Mammary epithelial cell (primary cell): ENCODE measurements at places on chromosomes 5 and 9. TPM values are rescaled to one million over a fixed set of nuclear protein-coding genes. Genes with fewer than 3 reads are reported as not detected.

DNA sequence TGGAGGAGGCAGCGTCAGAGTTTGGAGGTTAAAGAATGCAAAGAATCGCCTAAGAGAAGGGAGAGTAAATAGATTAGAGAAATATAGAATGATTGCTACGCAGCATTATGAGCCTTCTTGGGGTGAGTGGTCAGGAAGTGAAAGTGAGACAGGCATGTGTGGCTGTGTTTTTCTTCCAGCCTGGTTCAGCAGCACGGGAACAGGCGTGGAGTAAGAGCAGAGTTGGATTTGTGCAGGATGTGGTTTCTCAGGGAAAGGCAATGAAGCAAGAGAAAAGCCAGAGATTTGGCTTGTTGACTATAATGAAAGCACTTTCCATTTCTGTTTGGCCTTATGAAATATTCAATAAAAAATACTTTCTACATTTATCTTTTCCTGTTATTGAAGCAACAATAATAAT lies 34.3 kb upstream of the FRMD3 start:
- DNase-seq: peak; percentile 24

DNA sequence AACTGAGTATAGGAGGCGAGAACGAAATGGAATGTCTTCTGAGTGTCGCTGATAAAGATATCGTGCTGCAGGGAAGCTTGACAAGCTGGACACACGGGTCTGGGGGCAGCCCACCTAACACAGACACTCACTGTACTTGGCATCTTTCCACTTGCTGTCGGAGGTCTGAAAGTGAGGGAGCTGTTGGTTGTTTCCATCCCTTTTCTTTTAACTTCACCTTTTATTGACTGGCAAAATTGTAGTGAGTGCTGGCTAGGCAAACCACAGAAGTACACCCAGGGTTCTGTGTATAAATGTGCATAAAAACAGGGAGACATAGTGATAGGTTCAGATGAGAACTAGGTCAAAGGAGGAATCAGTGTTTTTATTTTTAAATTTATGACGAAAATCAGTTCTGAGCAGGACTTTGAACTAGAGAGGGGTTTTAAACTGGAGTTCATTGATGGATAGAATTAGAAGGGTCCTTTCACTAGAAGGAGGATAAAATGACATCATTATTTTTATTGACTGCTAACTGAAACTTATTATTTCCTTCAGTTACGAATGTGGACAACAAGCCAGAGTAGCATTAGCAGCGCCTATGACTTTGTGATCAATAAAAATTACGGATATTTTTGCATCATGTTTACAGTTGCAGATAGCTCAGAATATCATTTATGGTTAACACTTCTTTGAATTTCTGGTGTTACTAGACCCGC lies 817 bp downstream of the GAPVD1 start:
- no peak for DNase-seq

GRCh38 chr5:147340941-147341340 lies 106.1 kb downstream of the STK32A start:
- no peak for DNase-seq

- peak; percentile 12 for DNase-seq
Observed at GRCh38 chr5:148125641-148126040, 42.7 kb upstream of the SPINK14 start.

GRCh38 chr5:50807661-50808060 lies 141.2 kb downstream of the PARP8 start:
- peak; percentile 90 for DNase-seq

- peak; percentile 73 for DNase-seq
Observed at GRCh38 chr9:35646153-35646532, 4.6 kb downstream of the SIT1 start.

DNA sequence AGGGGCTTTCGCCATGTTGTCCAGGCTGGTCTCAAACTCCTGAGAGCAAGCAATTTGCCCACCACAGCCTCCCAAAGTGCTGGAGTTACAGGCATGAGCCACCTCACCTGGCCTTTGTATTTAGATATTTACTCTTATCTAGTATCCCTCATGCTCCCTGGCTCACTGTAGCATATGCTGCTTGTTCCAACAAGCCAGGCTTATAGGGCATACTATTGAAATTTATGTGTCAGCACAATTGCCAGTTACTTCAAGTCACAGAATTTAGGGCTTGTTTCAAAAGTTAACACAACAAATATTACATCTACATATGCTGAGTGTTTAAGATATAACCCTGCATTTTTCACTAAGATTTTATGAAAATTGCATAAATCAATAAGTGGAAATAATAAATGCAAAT lies 469.2 kb upstream of the ZNF608 start:
- DNase-seq: peak; percentile 50

DNA sequence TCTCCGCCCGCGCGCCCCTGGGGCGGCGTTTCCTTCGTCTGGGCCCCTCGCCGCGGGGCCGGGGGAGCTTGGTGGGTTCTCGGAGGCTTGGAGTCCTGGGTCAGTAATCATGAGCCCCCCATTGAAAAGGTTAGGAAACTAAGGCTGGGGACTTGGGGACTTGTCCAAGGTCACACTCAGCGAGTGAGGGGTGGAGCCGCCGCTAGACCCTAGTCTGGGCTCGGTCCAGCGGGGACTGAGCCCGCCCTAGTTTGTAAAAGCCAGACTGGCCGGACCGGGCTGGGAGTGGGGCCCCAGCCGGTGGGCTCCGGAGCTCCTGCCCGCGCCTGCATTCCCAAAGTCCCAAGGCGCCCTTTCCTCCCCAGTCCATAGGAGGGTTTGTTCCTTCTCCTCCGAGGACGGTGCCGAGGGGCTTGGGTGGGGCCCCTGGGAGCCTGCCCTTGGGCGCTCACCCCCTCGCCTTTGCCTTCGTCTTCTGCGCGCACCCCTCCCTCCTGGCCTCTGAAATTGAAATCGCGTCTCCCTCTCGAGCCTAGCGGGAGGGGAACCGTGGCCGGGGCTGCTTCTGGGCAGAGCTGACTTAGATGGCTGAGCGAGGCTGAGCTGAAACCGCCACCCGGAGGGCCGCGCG lies 995 bp downstream of the OLFM1 start:
- no peak for DNase-seq

- DNase-seq: peak; percentile 60
Observed at GRCh38 chr5:95449460-95449859, 58.3 kb downstream of the FAM81B start.

GRCh38 chr5:100779669-100780375 lies 123.3 kb downstream of the ST8SIA4 start:
- DNase-seq: no peak

GRCh38 chr5:90307322-90307721 lies 102.2 kb downstream of the CETN3 start:
- DNase-seq: no peak

GRCh38 chr5:14547666-14548065 lies 33.9 kb upstream of the OTULINL start:
- no peak for DNase-seq

DNA sequence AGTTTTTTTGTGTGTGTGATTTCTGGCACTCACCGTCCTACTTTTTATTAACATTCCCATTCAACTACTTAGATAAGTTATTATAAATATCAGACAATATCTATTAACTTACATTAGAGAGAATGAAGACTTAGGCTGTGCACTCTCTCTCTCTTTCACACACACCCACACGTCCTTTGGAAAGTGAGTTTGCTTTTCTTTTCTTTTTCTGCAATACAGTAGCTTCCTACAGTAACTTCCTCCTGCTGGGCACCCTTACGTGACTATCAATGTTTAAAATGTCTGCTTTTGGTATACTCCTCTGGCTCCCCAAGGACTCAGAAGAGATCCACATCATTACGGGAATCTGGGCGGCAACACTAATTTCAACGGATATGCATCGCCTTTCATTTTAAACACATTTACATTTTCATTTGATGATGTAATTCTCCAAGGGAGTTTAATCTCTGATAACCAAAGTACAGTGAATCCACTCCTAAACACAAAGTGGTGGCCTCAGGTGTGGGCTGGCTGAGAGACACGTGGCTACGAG lies 179.5 kb downstream of the MAPKAP1 start:
- DNase-seq: no peak

GRCh38 chr5:68331192-68332079 lies 115.9 kb downstream of the PIK3R1 start:
- peak; percentile 61 for DNase-seq

- no peak for DNase-seq
Observed at GRCh38 chr5:132438917-132439316, 51.7 kb downstream of the IRF1 start.

GRCh38 chr5:173780235-173781234 lies 107.6 kb upstream of the CPEB4 start:
- no peak for DNase-seq

DNA sequence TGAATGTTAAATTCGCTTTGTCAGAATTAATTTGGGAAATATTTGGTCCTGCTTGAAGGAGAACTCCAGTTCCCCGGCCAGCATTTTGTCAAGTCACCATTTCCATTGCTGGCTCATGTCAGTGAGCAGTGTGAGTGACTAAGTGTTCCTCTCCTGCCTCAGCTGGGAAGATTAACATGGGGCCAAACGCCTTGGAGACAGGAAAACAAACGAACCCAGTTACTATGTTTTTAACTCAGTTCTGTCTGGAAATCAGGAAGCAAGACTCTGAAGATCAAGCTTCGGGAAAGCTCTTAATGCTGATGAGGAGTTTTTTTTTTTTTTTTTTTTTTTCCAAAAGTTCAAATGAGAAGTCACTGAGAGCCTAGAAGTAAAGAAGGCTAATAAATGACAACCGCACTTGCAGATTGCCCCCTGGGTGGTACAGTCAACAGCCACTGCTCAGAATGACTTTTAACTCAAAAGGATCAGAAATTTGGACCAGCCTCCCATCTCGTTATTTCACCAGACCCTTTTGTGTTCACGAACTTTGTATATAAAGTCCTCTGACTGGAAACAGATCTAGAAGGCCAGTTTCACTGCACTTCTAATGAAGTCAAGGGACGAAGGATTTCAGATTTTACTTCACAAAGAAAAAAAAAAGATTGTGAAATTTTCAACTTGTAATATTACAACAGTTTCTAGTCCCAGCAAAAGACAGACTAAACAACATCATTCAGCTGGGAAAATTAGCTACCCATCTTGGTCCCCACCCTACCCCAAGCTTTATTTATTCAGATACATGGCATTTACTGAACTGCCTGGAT lies 121.3 kb downstream of the LHFPL2 start:
- peak; percentile 89 for DNase-seq

DNA sequence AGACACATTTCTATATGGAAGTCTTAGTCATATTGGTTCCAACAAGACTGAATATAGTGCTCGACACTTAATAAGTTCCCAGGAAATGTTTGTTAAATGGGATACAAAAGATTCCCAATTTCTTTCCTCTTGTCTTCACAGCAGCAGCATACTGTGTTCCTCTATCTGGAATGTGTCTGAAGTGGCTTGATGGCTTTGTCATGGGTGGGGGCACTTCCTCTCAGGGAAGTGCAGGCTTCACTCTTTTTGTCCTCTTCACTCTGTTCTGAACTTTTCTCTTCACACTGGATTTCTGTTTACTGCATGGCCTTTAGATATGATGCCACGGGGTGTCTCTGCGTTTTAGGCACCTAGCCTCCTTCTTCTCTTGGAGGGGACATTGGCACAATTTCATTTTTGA lies 127.7 kb upstream of the C9orf72 start:
- DNase-seq: no peak

- no peak for DNase-seq
Observed at GRCh38 chr9:38284039-38284575, 108.4 kb upstream of the ALDH1B1 start.

The C5orf52 gene
- not detected for polyA plus RNA-seq

The EIF4E1B gene
- polyA plus RNA-seq: not detected

The BSPRY gene
- polyA plus RNA-seq: 0.90 TPM

The ANKRD33B gene
- 0.50 TPM for polyA plus RNA-seq

The CMYA5 gene
- polyA plus RNA-seq: 0.41 TPM
